Vagina (tissue), 2 donors: ENCODE measurements at places on chromosomes 7 and 10. TPM values are rescaled to one million over a fixed set of nuclear protein-coding genes. Genes with fewer than 3 reads are reported as not detected.

SDK1 gene
- 16.7 TPM for total RNA-seq

DNA sequence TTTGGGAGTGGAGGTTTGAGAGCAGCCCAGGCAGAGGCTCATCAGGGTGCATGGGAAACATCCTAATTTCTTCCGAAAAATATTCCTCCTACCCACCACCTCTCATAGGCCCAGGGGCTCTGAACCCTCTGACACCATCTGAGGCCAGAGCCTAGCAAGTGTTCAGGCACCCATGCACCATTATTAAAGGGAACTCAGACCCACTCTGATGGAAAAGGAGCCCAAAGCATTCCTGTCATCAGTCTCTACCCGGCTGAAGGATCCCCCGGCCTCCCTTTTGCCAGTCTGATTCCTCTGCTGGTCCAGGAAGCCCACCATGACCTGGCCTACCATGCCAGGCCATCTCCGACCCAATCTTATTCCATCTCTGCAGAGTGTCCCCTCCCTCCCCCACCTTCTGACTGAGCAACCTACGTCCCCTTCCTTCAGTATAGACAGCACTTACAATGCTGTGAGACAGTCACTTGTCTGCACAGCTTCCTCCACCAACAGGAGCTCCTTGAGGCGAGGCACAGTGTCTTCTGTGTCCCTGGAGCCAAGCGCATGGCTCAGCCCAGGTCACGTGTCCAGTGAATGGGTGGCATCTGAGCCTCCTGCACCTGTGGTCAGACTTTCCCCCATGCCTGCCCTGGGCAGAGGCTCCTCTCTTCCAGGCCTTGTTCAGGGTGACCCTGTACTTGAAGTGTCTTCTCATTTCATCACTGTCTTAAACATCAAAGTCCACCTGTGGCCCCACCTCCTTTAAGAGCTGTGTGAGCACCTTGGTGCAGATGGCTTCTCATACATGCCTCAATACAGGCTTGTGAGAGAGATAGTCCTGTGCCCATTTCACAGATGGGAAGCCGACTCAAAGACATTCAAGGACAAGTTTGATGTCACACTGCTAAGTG is 889 bp upstream of the GPR15LG start:
- no peaks in the 10 kb centered on the region for H3K27me3 ChIP-seq
- no peak for DNase-seq
- H3K36me3 ChIP-seq = no peaks in the 10 kb centered on the region
- peaks cover 18% of the 10 kb centered on the region for H3K4me1 ChIP-seq
- peak overlapping the region; percentile 48 for H3K27ac ChIP-seq

TMEM184A gene
- 129 TPM for total RNA-seq

DNA sequence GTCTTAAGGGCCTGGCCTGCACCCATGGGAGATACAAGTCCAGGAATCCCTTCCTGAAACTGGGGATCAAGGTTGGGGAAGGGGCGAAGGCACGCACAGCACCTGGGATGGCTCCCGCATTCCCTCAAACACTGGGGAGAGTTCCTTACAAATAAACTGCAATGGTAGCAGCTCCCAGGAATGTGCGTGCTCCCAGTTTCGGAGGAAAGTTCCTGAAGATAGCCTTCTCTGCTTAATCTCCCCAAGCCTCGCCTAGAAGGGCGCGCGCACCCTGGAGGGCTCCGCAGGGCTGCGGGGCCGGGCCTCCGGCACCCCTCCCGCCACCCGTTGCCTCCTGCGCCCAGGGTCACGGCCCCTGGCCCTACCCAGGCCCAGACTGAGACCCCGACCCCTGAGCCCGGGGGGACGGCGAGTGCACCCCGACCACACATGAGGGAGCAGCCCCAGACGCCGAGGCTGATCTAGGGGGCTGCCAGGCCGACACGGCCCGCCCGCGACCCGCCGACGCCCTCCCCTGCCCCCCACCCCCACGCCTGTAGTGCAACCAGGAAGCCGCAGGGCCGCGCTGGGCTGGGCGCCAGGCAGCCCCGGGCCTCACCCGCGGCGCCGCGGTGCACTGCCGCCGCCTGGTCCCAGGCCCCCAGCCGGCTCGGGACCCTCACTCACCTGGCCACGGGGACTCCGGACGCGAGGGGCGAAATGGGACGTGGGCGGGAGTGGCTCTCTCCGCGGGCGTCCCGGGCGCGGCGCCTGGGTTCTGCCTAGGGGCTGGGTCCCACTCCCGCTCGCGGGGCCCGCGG is 460 bp downstream of the ANXA11 start:
- H3K4me1 ChIP-seq = peaks cover 78% of the 10 kb centered on the region
- peak overlapping the region; percentile 90 for H3K4me3 ChIP-seq
- H3K27me3 ChIP-seq = no peaks in the 10 kb centered on the region
- peak overlapping the region; percentile 98 for H3K27ac ChIP-seq
- H3K36me3 ChIP-seq = no peaks in the 10 kb centered on the region

FAM237B gene
- not detected for total RNA-seq

LBX1 gene
- total RNA-seq = not detected

BTBD16 gene
- total RNA-seq = not detected

DNA sequence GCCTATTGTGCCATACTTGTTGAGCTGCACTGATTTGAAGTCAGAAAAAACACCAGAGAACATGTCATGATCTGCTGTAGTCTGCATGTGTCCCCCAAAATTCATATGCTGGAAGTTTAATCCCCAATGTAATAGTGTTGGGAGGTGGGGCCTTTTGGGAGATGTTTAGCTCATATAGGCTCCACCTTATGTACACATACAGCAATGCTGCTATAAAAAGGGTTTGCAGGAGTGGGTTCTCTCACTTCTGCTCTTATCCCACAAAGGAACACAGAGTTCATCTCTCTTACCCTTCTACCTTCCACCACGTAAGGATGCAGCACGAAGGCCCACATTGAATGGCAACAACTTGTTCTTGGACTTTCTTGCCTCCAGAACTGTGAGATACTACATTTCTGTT is 23.0 kb downstream of the GPR22 start:
- DNase-seq = no peak
- no peaks in the 10 kb centered on the region for H3K27me3 ChIP-seq
- H3K36me3 ChIP-seq = no peaks in the 10 kb centered on the region
- H3K27ac ChIP-seq = no peak overlapping the region
- H3K4me3 ChIP-seq = no peak overlapping the region

DNA sequence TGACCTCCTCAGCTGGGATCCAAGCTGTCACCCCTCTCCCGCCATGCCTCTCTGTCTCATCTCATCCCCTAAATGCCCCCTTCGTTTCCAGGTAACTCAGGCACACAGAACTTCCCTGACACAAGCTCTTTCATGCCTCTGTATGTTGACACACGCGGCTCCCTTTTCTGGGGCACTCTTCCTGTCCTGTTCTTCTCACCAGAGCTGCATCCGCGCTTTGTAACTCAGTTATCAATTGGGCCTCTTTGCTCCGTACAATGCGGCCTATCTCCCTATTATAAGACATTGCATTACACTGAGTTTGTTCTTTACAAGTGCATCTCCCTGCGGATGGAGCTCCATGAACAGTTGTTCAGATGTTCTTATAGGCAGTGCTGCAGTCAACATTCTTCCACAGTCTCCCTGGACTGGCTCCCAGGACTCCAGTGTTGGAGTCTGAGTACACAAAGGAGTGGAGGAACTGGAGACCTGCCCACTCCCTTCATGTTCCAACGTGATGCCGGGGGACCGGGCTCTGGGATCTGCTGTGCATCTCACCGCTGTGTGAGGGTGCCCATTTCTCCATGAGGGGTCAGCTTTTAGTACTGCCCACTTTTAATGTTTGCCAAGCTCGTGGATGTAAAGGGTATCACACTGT is 56.9 kb upstream of the TNS3 start:
- H3K27me3 ChIP-seq = no peaks in the 10 kb centered on the region
- no peak overlapping the region for H3K27ac ChIP-seq
- no peak for DNase-seq
- no peak overlapping the region for H3K4me3 ChIP-seq
- H3K36me3 ChIP-seq = no peaks in the 10 kb centered on the region

DNA sequence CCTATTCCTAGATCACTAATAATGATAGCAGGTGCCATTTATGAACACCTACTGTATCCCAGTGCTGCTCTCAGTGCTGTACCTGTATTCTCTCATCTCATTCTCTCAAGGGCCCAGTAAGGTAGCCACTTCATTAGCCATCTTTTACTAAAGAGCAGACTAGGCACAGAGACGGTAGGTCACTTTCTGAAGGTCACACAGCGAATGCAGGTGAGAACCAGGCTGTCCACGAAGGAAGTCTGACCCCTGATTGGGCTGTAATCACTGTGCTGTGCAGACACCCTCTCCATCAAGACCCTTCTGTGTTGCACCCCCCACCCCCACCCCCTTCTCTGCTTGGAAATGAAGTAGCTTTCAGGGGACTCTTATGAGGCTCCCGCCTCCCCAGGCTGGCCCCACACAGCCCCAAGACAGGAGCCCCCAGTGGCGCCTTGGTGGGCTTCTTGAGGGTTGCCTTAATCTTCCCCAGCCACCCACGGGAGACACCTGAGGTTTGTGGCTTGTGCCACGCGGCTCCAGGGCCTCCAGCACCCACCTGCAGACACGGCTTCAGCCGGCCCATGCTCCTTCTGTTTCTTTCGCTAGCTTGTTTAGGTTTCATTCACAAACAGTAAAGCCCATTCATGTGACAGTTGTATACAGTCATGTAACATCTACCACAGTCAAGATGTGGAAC is 81.7 kb upstream of the FAM20C start:
- no peak overlapping the region for H3K27ac ChIP-seq
- no peaks in the 10 kb centered on the region for H3K27me3 ChIP-seq
- no peak for DNase-seq

- no peak overlapping the region for H3K4me3 ChIP-seq
- no peak for DNase-seq
- H3K4me1 ChIP-seq = no peaks in the 10 kb centered on the region
- H3K27me3 ChIP-seq = no peaks in the 10 kb centered on the region
Observed at GRCh38 chr10:8173866-8174243, 119.4 kb downstream of the GATA3 start.

DNA sequence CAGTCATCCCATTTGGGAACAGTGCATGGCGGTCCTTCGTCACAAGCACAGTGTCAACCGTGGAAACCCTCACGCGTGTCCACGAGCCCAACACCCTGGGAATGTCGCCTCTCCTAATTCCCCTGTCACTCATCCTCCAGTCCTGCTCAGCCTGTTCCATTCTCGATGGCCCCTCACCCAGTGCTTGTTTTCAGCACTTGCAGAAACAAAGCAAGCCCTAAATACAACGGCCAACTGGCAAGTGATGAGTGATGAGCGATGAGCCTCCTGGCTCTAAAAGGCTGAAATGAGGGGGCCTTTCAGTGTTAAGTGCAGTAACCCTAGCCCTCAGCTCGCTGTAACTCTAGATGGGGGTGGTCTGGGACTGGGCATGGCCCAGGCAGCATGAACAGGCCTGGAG is 22.6 kb downstream of the NKX2-3 start:
- H3K4me3 ChIP-seq = no peak overlapping the region
- no peak for DNase-seq
- H3K27ac ChIP-seq = no peak overlapping the region

- no peaks in the 10 kb centered on the region for H3K4me1 ChIP-seq
- H3K4me3 ChIP-seq = no peak overlapping the region
- H3K36me3 ChIP-seq = no peaks in the 10 kb centered on the region
- H3K27ac ChIP-seq = no peak overlapping the region
Observed at GRCh38 chr10:43094085-43094484, 17.2 kb downstream of the RET start.

GRCh38 chr10:132407846-132408278 is 10.9 kb downstream of the PWWP2B start:
- H3K4me1 ChIP-seq = peaks cover 72% of the 10 kb centered on the region
- peaks cover 14% of the 10 kb centered on the region for H3K36me3 ChIP-seq
- H3K27ac ChIP-seq = peak overlapping the region; percentile 90
- no peak overlapping the region for H3K4me3 ChIP-seq

DNA sequence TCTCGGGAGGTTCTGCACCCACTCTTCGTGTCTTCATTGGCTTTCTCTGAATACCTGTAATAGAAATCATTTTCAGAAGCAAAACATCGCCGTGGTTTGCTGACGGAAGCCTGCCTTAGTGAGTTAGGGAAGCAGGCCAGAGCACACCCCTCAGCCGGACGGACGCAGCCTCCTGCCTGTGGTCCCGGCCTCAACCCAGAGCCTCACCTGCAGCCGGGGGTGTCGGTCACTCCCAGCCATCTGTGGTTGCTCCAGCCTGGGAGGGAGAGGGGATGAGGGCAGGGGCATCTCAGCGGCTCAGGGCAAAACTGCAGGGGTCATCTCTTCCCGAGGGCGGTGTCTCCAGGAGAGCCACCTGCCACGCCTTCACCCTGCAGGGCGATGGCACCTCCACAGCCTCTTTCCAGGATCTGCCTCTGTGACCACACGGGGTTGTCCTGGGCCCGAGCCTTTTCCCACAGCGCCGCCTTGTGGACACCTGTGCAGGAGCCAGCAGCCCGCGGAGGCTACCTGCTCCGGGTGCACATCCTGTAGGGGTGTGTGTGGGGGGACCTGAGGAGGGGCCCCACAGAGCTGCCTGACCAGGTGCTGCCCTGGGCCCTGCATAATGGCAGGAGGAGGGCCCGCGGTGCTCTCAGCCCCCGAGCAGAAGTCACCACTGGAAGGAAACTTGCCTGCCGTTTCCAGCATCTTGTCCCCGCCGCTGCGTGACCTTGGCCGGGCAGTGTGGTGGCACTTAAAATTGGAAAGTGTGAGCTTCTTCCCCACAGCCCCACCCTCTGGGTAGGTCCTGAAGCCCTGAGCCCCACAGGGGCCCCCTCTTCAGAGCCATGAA is 21.6 kb upstream of the AP5Z1 start:
- peaks cover 20% of the 10 kb centered on the region for H3K4me1 ChIP-seq
- H3K4me3 ChIP-seq = no peak overlapping the region
- peak overlapping the region; percentile 16 for H3K27ac ChIP-seq
- DNase-seq = no peak

DNA sequence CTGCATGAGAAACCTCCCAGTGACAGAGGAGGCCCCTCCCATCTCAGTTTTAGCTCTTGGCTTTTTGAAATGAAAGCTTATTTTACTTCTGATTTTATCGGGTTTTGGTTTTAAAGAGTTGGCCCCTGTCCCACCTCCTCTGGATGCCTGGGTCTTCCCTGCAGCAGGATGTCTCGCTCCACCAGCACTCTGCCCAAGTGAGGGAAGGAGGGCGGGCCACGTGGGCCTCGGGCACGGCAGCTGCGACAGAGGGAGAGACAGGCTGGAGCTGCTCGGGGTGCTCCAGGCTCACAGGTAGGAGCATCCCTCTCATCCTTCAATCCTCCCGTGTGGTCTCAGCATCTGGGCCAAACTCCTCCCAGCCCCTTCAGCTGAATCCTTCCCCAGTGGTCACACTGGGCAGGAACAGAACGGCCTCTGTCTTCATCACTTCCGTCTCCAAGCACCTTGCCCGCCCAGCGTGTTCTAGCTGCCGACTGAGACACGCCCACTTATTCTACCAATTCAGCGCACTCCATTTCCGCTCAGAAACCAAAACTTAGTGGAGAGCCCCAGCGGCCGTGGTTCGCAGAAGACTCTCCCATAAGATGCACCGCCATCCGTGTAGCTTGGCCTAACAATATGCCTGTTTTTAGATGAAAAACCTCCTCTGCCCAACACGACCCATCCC is 222.9 kb downstream of the GLRX3 start:
- H3K4me1 ChIP-seq = no peaks in the 10 kb centered on the region
- H3K36me3 ChIP-seq = no peaks in the 10 kb centered on the region
- H3K27me3 ChIP-seq = no peaks in the 10 kb centered on the region
- no peak overlapping the region for H3K4me3 ChIP-seq
- DNase-seq = no peak
- no peak overlapping the region for H3K27ac ChIP-seq

EVX1 gene
- total RNA-seq = 2.5 TPM

CTTNBP2 gene
- 25.0 TPM for total RNA-seq

GRCh38 chr7:95716357-95717122 is 55.8 kb upstream of the DYNC1I1 start:
- H3K4me3 ChIP-seq = no peak overlapping the region
- H3K4me1 ChIP-seq = no peaks in the 10 kb centered on the region
- no peak overlapping the region for H3K27ac ChIP-seq
- no peaks in the 10 kb centered on the region for H3K36me3 ChIP-seq
- no peak for DNase-seq

PTPN12 gene
- total RNA-seq = 106 TPM

EEPD1 gene
- total RNA-seq = 9.8 TPM
